ENCODE measurements at places on chromosomes 5 and 9.

DNA sequence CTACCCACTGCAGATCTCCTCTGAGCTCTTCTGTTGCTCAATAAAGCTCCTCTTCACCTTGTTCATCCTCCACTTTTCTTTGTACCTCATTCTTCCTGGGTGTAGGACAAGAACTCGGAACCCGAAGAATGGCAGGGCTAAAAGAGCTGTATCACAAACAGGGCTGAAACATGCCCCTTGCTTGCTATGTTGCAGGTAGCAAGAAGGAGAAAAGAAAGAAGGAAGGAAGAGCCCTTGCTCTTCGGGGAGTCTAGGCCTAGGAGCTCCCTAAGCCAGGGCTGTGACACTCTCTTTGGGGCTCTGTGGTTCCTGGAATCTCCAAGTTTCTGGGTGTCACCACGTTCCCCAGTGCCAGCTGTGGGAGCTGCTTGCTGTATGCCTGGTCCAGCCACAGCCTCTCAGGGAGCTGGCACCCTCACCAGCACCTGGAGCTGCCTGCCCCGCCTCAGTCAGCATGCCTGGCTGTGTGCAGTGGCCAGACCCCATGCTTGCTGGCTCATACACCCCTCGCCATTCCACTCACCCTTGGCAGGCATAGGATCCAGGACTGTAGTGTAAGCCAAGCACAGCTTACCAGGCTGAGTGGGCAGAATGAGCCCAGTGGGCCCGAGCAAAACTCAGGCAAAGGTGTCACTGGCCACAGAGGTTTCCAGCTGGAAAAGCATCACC is 274.8 kb upstream of the ADRA1B start:
- DNase-seq = no peak

- DNase-seq = peak; percentile 25
Observed at GRCh38 chr9:134545543-134546245, 95.9 kb upstream of the COL5A1 start.

- DNase-seq = peak; percentile 85
Observed at GRCh38 chr5:141430332-141431113, at the start of gene PCDHGA12. PCDHGA12 (plus strand) TSS chr5:141430507; CDS start chr5:141430760, 253 bp downstream.

GRCh38 chr9:73116031-73116430 is 35.6 kb upstream of the ANXA1 start:
- DNase-seq = no peak

DNA sequence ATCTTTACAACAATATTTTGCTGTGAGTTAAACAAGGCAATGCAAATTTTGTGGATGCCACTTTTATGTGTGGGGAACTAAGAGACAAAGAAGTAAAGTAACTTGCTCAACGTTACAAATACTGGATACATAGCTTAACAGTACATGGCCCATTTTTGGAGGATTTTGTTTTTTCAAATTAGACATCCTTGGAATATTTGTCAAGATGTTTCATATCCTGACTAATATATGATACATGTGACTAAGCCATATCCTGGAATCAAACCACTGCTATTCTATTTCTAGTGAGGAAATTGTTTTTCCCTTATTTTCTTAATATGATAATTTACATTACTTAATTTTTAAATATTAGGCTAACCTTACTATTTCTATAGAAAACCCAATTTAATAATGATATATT is 529.8 kb downstream of the DMRTA1 start:
- DNase-seq = no peak

DNA sequence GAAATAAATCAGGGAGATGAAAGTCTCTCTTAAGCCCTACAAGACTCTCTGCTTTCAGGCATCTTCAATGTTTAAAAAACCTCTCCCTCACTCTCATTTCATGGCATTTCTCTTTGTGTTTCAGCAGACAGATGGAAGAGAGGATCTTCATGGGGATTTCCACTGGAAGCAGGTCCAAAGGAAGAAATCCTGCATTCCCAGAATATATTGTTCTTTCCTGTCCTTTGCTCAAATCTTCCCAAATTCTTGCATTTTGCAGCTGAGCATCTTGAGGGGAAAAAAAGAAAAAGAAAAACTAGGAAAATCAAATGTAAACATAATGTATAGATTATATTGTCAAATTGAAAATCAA is 382.2 kb downstream of the ENC1 start:
- no peak for DNase-seq

Measured in foreskin melanocyte (primary cell).